ENCODE measurements at places on chromosomes 4 and X. TPM values are rescaled to one million over a fixed set of nuclear protein-coding genes. Genes with fewer than 3 reads are reported as not detected.

Gene FAM47E
- total RNA-seq = 0.54 TPM

Gene DMRTC1
- total RNA-seq = not detected

Gene CYSLTR1
- total RNA-seq = not detected

Gene PNMA6F
- total RNA-seq = not detected

Gene SPON2
- total RNA-seq = 47.8 TPM

- H3K27me3 ChIP-seq = no peaks in the 10 kb centered on the region
- H3K4me1 ChIP-seq = peaks cover 5% of the 10 kb centered on the region
These were observed 71.9 kb downstream of the RBM47 start for GRCh38 chr4:40557736-40558135.

- no peak overlapping the region for H3K4me3 ChIP-seq
- DNase-seq = peak; percentile 62
- no peaks in the 10 kb centered on the region for H3K36me3 ChIP-seq
- H3K27me3 ChIP-seq = no peaks in the 10 kb centered on the region
- H3K27ac ChIP-seq = no peak overlapping the region
These were observed 143.0 kb downstream of the STIM2 start for GRCh38 chr4:27003642-27004113.

DNA sequence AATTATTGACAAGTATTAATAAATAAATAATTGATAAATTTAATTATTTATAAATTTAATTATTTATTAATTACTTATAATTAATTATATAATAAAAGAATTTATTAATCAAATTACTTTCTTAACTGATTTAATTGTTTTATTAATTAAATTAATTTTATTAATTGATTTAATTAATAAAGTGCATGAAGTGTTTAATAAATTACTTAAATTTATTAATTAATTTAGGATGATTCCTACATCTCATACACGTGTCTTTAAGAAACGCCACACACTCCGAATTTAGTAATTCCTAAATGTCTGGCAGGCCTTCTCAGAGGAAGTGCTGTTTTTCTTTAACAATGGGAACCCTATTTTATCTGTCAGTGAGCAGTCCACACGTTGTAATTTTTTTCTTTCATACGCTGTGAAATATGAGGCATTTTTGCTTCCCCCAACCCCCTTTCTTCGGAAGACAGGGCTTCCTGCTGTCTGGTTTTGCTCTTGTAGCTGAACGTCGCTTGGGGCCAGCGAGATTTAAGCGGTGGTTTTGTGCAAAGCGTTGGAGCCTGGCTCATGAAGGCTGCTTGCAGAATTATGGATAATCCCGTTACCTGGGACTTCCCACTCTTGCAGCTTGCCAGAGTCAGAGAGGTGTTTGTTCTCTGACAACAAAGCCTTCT, 46.8 kb downstream of the CRLF2 start:
- no peaks in the 10 kb centered on the region for H3K36me3 ChIP-seq
- no peaks in the 10 kb centered on the region for H3K4me1 ChIP-seq
- no peak for DNase-seq
- no peak overlapping the region for H3K4me3 ChIP-seq
- no peak overlapping the region for H3K27ac ChIP-seq
- no peaks in the 10 kb centered on the region for H3K27me3 ChIP-seq

Data from astrocyte (in vitro differentiated cells and primary cell).